ENCODE measurements at places on chromosomes 5 and 9.

DNA sequence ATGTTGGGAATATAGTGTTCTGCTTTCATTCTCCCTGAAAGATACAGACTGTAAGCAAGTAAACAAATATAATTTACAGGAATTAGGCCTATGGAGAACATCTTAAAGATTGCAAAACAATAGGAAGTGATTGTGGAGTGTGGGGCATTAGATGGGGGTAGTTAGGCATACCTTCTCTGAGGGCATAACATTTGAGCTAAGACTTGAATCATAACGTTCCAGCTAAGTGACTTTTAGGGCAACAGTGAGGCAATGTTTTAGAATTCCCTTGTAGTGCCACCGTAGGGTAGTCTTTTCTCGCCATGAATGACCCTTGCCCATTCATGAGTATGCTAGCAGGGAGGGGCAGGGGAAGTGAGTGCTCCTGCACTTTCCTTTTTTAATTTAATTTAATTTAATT is 173.3 kb downstream of the SPATA31D1 start:
- no peak for DNase-seq

GRCh38 chr5:175603987-175604739 is 53.7 kb upstream of the HRH2 start:
- no peak for DNase-seq

DNA sequence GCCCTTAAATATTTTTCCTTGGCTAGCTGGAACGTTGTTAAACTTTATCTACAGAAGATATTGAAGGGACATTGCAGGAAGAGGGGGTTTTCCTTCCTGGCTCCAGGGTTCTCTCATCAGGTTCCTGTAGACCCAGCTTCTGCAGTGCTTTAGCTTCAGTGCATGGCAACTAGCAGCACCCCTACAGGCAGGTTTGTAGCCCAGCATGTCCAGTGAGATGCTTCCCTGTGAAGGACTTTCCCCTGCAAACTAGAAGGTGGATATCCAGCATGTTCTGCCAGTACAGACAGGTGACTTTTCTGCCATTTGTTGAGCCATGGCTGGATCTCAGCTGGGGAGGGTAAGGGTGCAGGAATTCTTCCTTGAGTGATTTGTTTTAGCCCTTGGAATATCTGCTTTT is 10.4 kb downstream of the CCL28 start:
- DNase-seq: no peak

DNA sequence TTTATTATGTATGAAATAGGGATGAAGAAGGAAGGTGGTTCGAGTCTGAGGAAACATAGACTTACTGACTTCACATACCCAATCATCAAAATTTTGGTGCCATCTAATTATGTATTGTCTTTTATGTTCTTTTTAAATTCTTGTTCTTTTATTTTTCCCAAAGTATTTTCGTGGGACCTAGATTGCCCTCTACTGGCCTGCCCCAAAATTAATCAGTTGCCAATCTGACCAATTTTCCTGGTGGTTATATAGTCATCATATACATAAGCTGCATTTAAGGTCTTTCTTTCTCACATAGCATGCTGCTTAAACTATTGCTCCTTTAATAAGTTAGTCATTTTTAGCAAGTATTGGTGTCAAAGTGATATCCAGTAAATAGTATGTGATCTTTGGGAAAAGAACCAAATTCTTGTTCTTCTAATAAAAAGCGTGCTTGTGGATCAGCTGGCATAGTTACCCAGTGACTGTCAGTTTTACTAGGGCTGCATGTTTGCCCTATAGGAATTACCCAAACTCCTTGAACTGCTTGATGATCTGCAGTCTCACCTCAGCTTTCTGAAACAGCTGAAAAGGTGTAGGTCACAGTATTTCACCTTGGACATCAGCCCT is 223.5 kb downstream of the SH3GL2 start:
- DNase-seq: no peak

DNA sequence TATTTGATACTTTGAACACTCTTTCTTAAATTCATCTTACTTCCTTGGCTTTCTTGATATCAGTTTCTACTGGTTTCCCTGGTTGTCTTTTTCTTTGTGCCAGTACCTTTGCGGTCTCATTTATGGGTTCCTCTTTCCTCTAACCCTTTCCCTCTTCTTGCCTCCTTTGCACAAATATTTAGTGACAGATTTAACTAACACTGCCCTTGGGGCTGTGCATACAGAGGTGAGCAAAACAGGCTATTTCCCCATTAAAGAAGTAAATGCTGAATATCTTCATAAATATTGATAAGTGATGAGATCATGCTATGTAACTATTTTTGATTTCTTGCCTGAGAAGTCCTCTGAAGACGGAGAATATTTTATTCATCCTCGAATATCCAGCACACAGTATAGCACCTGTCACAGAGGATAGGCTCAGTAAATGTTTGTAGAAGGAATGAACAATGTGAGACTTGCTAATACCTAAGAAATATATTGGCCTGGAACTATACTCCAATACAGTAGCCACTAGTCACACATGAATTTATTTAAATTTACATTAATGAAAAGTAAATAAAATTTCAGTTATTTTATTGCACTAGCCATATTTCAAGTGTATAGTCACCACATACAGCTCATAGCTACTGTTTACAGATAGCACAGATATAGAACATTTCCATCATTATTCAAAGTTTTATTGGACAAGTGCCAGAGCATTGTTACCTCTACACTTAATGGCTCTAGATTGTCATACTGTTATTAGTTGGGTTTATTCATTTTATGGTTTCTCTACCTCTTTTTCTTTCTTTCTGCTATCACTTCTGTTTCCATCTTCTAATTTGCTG is 90.4 kb downstream of the RIC1 start:
- no peak for DNase-seq

GRCh38 chr9:20559231-20559890 is 62.9 kb downstream of the MLLT3 start:
- DNase-seq: no peak

DNA sequence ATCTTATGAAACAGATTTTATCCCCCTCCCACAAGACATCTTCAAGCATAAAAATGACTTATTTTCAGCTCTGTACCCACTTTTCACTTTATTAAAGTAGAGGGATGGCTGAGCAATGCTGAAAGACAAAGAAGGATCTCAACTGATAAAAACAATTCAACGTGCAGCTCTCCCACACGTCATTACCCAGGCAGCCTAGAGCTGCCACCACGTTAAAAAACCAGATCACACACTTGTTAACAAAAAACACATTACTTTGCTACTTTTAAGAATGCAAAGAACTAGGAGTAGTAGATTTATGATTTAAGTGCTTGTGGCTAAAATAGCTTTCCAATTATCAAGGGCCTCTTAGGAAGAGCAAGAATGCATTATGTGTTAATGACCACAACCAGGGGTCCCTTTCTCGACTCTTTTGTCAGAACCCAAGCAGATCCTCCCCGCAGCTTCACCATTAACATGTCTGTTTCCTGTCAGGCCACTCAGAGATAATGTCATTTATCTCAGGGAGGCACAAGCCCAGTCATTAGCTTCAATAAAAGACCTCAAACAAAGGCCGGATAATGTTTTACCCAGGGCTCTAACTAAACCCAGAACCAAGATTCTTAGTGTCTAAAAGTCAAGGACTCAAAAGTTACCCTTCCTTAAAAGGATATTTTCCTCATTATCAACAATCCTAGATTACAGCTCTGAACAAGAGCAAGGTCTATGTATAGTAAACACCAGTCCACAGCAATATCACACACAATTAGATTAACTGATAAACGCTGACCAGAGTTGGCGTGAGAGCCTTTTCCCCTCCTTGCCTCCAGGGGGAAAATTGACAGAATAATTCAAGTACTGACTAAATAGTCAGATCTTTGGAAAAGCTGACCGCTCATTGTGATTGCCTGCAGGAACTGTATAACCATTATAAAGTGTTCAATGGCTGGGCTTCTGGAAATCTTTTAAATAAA is 7.5 kb downstream of the ZNF608 start:
- DNase-seq: no peak

GRCh38 chr5:54547711-54548250 is 30.2 kb downstream of the SNX18 start:
- DNase-seq: no peak

- DNase-seq: no peak
Observed at GRCh38 chr5:65623482-65623881, 651 bp downstream of the TRIM23 start.

DNA sequence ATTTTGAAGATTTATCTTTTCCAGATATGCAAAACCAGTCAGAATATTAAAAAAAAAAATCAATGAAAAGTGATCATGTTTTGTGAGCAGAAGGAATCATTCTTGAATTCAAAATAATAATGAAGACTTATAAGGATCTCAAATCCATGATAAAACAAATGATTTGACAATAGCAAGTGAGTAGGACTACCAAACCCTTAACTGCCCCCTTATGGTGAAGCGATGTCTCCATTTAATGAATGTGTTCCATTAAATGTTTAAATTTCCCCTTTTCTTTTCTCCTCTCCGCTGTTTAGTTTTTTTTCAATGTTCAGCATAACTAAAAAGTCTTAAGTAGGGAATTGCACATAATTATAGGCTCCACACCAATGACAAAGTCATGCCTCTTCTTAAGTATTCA is 12.2 kb upstream of the MARCHF3 start:
- no peak for DNase-seq

- no peak for DNase-seq
Observed at GRCh38 chr9:127828262-127829031, 25.8 kb downstream of the FPGS start.

DNA sequence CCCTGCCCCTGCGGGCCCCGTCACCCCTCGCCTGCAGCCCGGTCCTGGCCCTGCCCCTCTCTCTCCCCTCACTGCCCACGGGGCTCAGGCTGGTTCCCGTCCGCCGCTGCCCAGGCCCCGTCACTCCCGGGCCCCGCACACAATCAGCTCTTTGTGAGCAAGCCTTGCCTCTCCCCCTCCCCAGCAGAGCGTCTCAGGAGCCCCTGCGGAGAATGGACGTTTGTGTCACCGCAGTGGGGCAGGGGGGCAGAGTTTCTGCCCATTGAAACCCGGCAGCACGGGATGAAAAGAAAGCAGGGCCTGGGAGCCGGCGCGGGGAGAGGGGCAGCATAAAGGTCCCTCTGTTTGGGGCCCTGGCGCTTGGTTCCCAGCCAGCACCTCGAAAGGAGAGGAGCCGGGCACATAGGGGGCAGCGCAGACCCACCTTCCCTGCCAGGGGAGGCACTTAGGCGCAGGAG is 13.5 kb upstream of the NUP214 start:
- DNase-seq: no peak

GRCh38 chr5:11234501-11234911 is 473.5 kb upstream of the DAP start:
- DNase-seq: no peak

GRCh38 chr5:32574540-32575175 is 10.7 kb upstream of the SUB1 start:
- DNase-seq: no peak

- no peak for DNase-seq
Observed at GRCh38 chr9:37927132-37927531, 23.2 kb upstream of the SLC25A51 start.
